ENCODE measurements at places on chromosomes 7 and 10. TPM values are rescaled to one million over a fixed set of nuclear protein-coding genes. Genes with fewer than 3 reads are reported as not detected.

Gene GPR26
- total RNA-seq: not detected

Gene GNG11
- 10.5 TPM for total RNA-seq

Gene TIMM23
- total RNA-seq: 73.9 TPM

Gene ELFN1
- 6.8 TPM for total RNA-seq

Gene GCK
- 0.69 TPM for total RNA-seq

Gene CCDC172
- not detected for total RNA-seq

Gene PDK4
- total RNA-seq: 2,756 TPM

- DNase-seq: no peak
Observed at GRCh38 chr7:157738066-157738460, 401.3 kb downstream of the DNAJB6 start.

GRCh38 chr10:89707372-89707771 is 6.0 kb downstream of the KIF20B start:
- DNase-seq: no peak

GRCh38 chr10:85280014-85280413 is 951.6 kb downstream of the CCSER2 start:
- DNase-seq: no peak

DNA sequence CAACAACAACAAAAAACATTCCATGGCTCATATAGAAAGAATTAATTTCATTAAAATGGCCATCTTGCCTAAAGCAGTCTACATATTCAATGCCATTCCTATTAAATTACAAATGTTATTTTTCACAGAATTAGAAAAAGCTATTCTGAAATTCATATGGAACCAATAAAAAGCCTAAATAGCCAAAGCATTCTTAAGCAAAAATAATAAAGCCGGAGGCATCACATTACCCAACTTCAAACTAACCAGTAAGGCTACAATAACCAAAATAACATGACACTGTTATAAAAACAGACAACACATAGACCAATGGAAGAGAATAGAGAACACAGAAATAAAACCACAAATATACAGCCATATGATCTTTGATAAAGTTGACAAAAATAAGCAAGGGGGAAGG is 330.4 kb downstream of the KIF20B start:
- no peak for DNase-seq

DNA sequence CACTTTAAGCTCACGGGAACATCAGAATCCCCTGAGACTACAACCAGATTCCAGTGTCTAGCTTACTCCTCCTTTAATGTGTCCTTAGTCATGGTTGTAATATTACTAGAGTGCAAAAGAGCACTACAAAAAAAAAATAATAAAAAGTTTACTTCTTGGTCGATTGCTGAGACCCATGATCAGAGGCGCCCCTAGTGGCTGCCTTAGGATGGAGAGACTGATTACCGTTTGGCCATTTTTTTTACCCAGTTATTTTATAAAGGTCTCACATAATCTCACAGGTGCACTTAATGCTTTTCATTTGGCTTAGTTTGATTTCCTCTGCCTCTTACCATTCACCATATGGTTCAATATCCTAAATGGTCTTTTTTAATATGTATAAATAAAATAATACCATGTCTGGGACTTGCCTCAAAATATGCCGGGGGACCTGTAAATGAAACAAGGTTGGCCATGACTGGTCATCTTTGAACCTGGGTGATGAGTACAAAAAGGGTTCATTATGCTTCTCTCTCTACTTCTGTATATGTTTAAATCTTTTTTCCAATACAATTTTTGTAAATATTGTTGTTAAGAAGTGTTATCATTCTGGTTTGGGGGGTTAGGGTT is 331.5 kb upstream of the NFE2L3 start:
- no peak for DNase-seq

DNA sequence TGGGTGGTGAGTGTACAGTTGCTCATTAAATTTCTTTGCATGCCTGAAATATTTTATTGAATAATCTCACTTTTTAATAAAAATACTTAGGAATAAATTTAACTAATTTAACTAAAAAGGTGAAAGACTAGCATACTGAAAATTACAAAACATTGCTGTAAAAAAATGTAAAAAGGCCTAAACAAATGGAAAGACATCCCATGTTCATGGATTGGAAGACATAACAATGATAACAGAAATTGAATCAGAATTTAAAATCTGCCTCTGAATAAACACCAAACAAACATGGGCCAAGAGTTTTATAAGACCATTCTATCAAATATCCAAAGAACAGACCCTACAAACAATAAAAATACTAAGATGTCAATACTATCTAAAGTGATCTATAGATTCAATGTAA is 66.9 kb downstream of the LRRC17 start:
- no peak for DNase-seq

DNA sequence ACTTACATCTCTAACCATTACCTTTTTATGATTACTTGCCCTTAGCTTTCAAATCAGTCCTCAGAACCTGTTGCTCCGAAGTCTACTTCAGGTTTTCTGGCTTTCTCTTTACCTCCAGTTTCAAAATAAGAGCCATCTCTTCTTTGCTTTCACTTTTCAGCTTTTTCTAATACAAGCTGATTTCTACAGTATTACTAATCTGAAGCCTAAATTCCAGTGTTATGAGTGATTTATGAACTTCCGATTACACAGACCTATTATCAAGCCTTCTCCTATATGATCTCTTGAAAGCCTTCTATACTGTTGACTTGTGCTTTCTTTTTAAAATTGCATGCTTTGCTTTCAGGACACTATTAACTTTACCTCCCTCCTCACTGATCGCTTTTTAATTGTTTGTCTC is 1307.8 kb upstream of the CELF2 start:
- no peak for DNase-seq

GRCh38 chr7:159015454-159016410 is 128.9 kb downstream of the VIPR2 start:
- DNase-seq: peak; percentile 85

GRCh38 chr7:1740214-1740613 is 70.1 kb downstream of the ELFN1 start:
- DNase-seq: no peak

DNA sequence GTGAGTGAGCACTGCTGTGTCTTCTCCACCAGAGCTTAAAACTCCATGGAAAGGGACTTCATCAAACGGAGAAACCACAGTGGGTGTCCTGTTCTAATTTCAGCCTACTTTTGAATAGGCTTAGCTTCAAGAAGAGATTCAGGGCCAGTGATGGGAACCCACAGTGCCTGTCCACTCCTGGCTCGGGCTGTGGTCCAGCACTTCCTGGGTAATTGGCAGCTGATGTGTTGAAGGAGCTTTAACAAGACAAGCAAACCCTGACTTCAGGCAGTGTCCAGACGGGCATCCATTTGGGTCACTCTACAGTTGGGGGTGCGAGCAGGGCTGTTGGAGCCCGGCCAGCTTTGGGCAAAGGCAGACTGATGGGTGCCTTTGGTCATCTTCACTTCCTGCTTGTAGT is 14.5 kb downstream of the VWC2 start:
- no peak for DNase-seq

Data from heart left ventricle (tissue), 16 donors.